ENCODE measurements at places on chromosomes 5 and 9.
A peak's percentile ranks its signal among the peaks of the same experiment; 100 is the strongest.

DNA sequence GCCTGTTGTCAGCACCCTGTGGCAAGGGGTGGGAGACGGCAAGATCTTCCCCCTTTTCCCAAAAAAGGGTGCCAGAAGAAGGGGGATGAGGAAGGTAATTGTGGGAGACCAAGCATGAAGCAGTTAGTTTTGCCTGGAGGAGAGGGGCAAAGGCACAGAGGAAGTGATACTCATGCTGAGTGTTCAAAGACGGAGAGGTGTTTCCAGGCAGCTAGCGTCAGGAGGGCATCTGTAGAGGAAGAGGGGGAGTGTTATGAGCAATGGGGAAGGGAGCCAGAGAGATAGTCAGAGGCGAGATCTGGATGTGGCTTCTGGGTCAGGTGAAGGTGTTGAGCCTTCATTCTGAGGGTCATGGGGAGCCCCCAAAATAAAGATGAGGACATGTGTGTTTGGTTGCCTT lies 26.9 kb upstream of the ADAM19 start:
- DNase-seq: no peak

- no peak for DNase-seq
These were observed 44.9 kb downstream of the USP20 start for GRCh38 chr9:129879991-129880653.

GRCh38 chr5:104914536-104915070 lies 1352.0 kb upstream of the NUDT12 start:
- DNase-seq: no peak

DNA sequence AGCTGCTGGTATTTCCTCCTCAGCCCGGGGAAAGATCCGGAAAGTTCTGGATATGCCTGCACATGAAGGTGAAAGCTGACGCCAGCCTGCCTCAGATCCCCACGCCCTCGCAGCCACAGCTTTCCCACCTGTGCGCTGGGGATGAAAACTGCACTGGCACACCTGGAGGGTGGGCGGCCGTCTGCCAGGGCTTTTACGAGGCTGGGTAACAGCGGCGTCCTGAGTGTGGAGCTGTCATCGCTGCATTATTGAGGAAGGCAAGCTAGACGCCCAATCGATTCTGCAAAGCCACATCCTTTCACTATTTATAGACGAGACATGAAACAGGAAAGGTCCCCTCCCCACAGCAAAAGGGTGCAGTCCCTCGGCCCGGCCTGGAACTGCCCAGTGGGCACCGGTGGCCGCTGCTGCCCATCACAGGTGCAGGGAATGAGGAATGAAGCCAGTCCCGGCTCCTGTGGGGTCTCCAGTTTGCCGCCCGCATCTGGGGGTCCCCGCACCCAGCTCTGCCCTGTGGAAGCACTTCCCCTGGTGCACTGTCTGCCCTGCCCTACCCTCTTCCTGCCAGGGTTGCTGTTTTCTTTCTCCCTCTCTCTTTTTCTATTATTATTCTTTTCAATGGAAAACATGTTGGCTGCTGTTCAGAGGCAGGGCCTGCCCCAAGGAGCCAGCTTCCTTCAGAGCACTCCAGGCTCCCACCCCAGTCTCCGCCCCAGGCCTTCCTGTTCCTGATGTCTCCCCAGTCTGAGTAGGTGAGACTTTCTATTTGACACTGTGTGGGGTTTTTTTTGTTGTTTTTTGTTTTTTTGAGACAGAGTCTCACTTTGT lies 7.0 kb downstream of the NOTCH1 start:
- no peak for DNase-seq

DNA sequence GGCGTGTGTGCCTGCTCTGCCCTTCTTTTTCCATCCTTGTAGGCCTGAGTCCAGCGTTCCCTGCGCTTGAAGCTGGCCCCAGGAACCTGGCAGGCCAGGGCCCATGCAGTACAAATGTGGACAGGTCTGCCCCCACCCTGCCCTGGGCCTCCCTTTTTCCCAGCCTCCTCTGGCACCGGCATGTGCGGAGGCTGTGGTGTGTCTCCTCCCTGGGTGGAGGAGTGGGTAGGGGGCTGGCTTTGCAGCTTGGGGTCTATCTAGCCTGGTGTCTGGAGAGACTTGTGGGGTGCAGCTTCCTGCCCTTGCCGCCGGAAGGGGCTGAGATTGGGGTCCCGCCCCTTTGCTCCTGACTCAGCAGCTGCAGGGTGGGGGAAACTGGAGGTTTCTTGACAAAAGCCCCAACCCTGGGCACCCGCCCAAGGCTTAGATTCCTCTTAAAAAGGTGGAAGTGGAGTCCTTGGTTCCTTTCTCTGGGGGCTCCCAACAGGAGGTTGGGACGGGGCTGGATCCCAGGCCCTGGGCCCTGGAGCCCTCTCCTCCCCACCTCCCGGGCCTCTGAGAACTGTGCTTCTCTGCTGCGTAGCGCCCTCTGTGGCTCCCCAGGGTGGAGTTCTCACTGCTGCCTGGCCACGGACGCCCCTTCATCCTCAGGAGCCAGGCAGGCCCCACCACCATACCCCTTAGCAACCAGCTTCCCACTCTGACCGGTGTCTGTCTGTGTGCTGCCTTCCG lies 18.0 kb downstream of the RXRA start:
- DNase-seq: no peak

- DNase-seq: no peak
These were observed 45.3 kb upstream of the CDK5RAP2 start for GRCh38 chr9:120625222-120625621.

- no peak for DNase-seq
These were observed 6.1 kb upstream of the CEP72 start for GRCh38 chr5:606061-606460.

DNA sequence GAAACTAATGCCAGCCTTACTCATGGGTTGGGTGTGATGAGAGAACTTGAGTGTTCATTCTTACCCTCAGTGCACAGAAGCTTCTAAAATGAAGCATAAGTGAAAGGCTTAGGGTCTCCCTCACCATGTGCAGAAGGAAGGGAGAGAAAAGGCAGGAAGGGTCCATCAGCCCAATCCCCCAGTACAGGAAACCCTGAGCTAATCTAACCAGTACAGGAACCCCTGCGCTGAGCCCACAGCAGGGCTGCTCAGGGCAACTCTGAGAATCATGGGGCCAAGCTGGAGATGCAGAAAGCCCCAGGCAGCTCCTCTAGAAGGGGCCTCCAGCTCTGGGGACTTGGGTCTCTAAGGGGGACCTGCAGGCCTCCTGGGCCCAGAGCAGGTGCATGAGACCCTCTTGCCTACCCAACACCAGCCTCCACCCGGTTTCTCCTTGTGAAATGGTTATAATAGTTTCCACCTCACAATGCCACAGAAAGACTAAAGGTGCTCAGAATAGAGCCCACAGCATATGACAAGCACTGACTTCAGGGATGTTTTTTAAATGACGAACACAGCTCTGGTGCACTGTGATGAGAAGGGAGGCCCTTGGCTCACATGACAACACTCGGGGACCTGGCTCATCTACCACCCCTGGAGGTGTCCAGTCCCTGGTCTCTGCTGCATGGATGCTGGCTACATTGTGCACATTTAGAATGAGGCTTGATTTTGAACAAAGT lies 190.1 kb downstream of the ACTL7B start:
- no peak for DNase-seq

GRCh38 chr5:30878296-30878695 lies 315.2 kb upstream of the CDH6 start:
- no peak for DNase-seq

GRCh38 chr5:9313751-9314150 lies 232.1 kb downstream of the SEMA5A start:
- DNase-seq: no peak

DNA sequence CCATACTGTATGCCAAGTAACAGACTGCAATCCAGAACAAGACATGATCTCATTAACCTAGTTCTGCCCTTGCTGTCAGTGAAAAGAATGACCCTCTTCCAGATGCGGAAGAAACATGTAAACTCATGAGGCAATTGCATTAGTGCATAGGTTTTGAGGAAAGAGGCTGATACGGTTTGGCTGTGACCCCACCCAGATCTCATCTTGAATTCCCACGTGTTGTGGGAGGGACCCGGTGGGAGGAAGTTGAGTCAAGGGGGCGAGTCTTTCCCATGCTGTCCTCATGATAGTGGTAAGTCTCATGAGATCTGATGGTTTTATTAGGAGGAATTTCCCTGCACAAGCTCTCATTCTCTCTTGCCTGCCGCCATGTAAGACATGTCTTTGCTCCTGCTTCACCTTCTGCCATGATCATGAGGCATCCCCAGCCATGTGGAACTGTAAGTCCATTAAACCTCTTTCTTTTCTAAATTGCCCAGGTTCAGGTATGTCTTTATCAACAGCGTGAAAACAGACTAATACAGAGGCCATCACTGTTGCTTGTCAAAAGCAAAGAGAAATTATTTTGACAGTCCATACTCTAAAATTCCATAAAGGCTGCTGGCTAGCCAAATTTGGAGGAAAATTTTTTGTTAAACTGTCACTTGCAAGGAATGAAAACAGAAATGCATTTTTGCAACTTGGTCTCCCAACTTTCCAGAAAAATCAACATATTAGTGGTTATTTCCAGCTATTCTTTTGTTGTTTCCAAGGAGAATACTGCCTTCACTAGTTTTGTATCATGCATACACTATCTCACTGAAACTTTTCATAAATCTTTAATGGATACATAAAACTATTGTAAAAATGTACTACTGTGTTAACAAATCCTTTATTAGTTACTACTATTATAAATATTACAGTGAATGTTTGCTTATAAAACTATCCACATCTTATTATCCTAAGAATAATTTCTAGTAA lies 3.2 kb upstream of the ARL15 start:
- DNase-seq: no peak

- no peak for DNase-seq
These were observed 7.4 kb upstream of the DAP start for GRCh38 chr5:10768328-10768899.

GRCh38 chr5:176762489-176762888 lies 47.9 kb upstream of the UNC5A start:
- DNase-seq: no peak

- DNase-seq: no peak
These were observed 145.2 kb downstream of the MTRR start for GRCh38 chr5:8013948-8014710.

DNA sequence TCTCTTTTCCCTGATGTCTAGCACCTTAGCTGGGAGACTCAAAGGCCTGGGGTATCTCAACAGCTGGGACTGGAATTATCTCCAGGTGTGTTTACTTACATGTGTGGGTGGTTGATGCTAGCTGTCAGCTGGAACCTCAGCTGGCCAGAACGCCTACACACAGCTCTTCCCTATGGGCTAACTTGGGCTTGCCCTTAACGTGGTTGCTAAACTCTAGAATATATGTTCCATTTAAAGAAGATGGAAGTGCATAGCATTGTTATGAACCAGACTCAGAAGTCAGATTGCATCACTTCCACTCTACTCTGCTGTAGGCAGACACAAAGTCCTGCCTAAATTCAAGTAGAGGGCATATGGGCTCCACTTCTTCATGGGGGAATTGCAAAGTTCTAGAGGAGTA lies 29.3 kb downstream of the SGCD start:
- no peak for DNase-seq

DNA sequence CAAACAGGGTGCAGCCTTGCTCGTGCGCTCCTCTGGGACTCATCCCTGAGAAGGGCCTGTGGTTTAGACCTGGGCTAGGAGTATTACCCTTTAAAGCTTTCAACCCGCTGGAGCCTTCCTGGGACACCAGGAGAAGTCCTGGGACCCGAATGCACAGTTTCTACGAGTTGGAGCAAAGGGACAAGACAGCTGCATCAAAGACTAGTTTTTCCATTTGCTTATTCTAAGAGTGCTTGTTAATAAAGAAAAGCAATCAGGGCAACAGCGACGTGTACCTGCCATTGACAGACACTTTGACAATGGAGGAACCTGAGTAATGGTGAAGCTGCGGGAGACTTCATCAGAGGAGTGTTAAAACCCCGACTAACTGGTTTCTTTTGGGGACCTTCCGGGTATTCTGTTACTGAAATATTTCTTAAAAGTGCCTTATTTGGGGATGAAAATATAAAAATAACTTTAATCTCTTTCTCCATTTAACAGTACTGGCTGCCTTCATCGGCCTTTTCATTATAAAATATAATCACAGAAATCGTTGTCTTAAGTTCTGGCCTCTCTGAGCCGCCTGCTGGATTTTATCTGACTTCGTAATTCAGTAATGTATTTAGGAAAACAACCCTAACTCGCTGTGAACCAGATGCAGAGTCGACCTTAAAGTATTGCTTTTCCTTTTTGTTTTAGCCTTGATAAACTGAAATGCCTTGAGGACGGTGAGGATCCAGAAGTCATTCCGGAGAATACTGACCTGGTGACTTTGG lies 732 bp downstream of the SNAPC3 start:
- DNase-seq: no peak

DNA sequence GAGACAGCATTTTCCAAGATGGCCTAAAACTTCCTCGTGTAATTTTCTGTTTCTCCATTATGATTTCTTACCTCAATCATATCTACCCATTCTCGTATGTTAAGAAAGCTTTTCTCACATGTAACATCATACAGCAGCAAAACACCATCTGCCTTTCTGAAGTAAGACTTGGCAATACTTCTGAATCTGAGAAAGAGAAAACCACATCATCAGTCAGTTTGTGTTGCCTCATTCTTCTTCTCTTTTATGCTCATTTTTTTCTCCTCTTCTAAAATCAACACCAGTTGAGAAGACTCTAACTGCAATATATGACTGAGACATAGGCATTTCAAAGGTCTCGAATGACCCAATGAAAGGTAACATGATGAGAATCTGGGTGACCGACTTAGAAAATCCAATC lies 66.0 kb downstream of the RASEF start:
- DNase-seq: no peak

DNA sequence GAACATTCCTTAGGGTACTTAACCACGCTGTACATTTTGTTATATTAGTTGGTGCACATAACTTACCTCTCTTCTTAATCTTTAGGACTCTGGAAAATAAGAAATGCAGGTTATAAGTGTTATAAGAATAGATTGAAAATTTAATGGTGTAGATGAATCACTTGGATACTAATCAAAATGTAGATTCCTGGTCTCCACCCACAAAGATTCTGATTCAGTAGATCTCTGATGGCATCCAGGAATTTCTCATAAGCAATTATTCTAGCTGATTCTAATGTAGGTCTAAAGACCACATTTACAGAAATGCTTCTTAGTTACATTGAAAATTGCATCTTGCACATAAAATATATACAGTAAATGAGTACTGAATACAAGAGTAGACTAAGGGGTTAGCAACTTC lies 38.9 kb upstream of the ASTN2 start:
- no peak for DNase-seq

GRCh38 chr5:115377468-115378217 lies 81.2 kb upstream of the CCDC112 start:
- DNase-seq: peak; percentile 62
